ENCODE measurements at places on chromosomes 7 and 10.

DNA sequence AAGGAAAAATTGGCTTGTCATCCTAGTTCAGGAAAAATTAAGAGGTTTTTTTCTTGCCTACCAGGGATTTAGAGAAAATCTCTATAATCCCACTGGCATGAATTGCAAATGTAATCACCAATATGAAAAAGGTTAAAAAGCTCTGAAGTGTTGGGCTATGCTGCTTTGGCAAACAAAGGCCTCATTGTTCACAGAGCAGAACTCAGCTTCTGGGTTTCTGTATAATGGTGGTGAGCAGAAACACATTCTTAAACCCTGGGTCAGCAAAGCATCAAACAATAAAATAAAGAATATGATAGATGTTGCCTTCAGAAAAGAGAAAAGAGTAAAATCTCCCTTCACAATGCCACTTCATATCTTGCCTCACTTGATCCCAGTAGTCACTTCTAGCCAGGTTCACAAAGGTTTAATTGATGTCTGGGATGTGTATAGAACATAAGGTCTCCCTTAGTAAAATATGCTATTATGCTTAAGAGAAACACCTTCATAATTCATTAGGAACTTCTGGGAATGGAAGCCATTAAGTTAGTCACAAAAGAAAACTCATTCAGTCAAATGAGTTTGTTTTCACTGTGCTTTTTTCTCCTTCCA lies 1255.5 kb upstream of the PHF14 start:
- no peak for DNase-seq

- DNase-seq: no peak
Measured at GRCh38 chr7:158458716-158459282, 128.8 kb downstream of the PTPRN2 start.

GRCh38 chr7:100485471-100485876 lies 1.7 kb downstream of the NYAP1 start:
- no peak for DNase-seq

GRCh38 chr7:3250725-3251124 lies 50.3 kb upstream of the SDK1 start:
- DNase-seq: no peak

DNA sequence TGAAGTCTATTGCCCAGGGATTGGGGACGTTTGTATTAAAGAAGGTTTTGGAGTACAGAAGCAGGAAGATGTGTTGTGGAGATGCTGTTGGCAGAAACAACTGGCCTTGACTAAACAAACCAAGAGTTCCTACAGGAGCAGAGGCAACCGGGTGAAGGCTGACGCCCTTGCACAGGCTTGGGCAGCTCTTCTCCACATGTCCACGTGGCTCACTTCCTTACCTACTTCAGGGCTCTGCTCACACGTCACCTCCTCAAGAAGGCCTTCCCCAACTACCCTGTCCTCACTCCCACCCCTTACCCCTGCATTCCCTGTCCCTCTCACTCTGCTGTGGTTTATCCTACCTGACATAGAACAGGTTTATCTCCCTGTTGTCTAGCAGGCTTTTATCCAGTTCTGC lies 59.9 kb upstream of the JAZF1 start:
- no peak for DNase-seq

- DNase-seq: no peak
Measured at GRCh38 chr10:18377898-18378297, 237.7 kb downstream of the CACNB2 start.

DNA sequence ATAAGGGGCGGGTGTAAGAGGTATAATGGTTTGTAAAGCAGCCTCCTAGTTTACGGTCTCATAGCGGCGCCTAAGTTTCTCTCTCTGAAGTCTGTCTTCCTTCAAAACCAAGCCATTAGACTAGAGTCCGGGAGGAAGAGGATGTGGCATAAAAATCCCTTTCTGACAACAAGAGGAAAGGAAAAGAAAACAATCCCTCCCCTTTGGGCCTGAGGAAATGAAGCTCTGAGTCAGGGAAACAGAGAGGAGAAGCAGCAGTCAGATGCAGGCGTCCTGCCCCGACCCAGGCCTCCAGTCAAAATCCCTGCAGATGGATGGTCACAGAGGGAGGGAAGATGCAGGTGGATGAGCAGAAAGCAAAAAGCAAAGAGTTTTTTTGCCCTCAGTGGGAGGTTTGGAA lies 23.7 kb downstream of the PARP12 start:
- DNase-seq: no peak

DNA sequence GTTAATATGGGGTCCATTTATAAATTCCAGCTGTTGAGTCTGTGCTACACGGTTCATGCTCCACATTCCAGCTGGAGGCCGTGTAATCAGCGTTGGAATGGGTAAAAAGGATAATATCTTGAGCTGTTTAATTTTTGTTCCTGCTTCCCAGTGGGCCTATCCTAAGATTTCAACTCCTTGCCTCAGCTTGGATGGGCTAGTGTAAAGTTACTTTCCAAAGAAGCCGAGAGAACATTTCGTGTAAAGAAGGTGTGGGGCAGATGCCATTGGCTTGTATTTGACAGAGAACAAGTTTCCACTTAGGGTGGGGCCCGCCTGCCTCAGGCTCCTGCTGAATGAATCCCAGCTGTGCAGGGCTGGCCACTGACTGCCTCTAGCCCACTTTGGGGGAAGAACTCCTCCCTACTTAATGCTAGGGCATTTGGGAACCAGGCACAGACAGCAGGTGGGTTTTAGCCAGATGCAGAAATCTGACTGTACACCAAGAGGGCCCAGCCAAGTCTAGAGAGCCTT lies 125.9 kb upstream of the LYZL2 start:
- peak; percentile 93 for DNase-seq

DNA sequence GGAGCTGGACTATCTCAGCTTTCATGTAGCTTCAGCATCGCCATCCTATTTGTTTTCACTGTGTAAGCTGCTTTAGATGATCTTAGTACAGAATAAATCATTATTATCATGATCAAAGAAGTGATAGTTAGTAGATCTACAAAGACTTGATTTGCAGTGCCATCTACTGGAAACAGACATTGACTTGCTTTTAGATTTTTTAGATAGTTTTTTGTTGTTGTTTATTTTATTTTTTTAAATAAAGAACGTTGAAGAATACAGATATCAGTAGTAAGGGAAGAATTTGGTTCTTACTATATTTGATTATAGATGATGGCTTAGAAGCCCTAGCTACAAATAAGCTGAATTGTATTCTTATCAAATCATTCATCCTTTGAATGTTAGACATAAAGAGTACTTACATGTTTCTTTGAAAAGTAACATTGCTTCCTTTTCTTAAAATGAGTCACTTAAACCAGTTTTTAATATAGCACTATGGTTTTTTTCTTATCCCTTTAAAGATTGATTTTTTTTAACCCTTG lies 6.3 kb upstream of the SFMBT2 start:
- DNase-seq: peak; percentile 40

DNA sequence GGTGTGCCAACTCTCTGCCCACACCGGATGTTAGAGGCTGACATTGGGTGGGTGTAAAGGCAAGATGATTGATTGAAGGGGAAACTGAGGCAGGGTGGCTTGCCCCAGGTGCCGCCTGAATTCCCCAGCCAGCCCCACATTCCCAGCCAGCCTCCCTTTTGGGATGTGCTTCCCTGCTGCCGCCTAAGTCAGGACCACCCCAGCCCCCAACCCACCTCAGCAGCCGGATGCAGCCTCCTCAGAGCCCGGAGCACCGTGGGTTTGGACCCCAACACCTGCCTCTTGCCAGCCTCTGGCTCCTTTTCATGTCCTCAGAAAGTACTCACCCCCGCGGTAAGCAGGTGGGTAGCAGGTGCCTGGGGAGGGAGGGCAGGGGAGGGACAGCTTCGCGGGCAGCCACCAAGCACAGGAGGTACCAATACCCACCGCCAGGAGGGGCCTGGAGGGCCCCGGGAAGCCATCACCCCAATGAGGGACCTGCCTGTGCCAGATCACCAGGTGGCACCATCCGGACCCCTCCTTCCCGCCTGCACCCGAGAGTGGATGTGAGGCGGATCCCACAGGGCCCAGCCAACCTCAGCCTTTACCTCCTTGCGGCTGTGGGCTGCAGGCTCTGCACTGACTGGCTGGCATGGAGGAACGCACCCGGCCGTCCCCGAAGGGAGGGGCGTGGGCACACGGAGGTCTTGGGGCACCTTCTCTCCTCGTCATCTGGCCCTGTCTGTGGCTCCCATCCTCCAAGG lies 60.5 kb downstream of the PWWP2B start:
- DNase-seq: no peak

DNA sequence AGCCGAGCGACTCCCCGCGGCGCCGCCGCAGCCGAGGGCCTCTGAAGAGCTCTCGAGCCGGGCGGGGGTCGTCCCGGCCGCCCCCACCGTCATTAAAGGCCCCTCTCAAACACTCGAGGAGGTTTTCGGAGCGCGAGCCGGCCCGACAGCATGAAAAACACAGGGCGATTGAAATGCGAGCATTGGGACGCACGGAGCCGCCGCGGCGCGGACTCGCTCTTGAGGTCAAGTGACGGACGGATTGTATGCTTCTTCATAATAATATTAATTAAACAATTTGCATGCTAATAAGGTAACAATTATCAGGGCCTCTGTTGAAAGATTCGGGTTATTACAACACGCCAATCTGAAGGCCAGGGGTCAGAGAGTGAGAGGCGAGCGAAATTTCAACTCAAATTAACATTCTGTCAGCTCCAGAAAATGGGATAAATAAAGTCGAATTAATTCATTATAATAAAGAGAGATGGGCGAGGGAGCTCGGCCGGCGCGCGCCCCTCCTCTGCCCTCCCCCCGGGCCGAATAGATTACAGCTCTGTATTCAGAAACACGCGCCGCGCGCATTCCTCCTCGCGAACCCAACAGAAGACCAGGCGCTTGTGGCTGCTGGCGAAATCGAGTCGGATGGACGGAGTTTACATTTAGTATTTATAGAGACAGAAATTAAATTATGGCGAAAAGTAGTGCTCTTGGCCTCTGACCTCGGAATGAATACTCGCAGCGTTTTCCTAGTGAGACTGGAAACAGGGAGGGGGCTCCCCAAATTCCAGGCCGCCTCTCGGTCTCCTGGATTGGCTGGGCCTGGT lies 2.1 kb upstream of the UNCX start:
- no peak for DNase-seq

DNA sequence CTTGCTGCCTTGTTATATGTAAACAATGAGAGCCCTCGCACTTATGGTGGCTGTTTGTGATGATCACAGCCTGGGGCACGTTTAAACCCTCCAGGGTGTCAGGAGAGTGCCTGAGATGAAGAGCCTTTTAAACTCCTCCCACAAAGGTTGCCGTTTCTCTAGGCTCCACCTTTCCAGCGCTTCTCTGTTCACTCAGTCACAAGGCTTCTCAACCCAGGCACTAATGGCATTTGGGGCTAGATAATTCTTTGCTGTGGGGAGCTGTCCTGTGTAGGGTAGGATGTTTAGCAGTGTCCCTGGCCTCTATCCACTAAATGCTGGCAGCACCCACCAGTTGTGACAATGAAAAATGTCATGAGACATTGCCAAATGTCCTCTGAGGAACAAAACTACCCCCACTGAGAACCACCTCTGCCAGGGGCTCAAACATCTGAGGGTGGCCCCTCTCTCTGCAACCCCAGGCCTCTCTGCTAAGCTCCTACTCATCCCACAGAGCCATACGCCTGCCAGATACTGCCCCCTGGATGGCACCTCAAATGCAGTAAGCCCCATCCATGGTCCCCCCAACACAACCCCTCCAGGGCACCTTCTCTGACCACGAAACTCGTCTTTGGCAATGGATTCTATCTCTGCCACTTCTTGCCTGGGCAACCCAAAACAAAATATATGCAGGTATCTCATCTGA lies 144.3 kb upstream of the ZMIZ1 start:
- DNase-seq: no peak

- DNase-seq: no peak
Measured at GRCh38 chr10:72095195-72095594, 6.8 kb upstream of the SPOCK2 start.

All from fibroblast of gingiva (primary cell).